Activated CD4-positive, alpha-beta T cell treated with anti-CD3 and anti-CD28 coated beads, Interleukin-2, amount 10 ng/mL, durations not matched to agents 7 days and 5 days (primary cell): ENCODE measurements at places on chromosomes 1 and 21. TPM values are rescaled to one million over a fixed set of nuclear protein-coding genes. Genes with fewer than 3 reads are reported as not detected.

FABP3 gene
- not detected for total RNA-seq

GRCh38 chr1:225471109-225471452, 43.2 kb upstream of the LBR start:
- H3K27ac ChIP-seq, result peak overlapping the region; percentile 47
- peaks cover 59% of the 10 kb centered on the region for H3K4me1 ChIP-seq
- no peak for DNase-seq

DNA sequence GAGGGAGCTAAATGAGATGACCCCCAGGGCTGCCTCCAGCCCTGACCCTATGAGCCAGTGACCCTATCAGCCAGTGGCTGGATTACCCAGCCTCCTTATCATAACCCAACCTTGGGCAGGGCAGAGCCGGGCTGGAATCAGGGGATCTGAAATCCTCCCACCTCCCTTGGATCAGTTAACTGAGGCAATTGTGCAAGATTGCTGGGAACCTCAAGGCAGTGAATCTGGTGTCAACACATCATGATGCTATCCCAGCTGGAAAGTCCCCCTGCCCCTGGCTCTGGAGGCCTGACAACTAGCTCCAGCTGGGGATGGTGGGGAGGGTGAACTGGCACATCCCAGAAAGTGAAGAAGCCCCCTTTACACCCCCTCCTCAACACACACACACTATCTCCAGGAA, 6.4 kb upstream of the TSPAN1 start:
- no peak overlapping the region for H3K27ac ChIP-seq
- no peaks in the 10 kb centered on the region for H3K36me3 ChIP-seq
- H3K4me1 ChIP-seq, result peaks cover 19% of the 10 kb centered on the region
- peaks cover 12% of the 10 kb centered on the region for H3K27me3 ChIP-seq
- DNase-seq, result no peak
- no peak overlapping the region for H3K4me3 ChIP-seq

- no peak overlapping the region for H3K27ac ChIP-seq
- H3K27me3 ChIP-seq, result no peaks in the 10 kb centered on the region
- H3K36me3 ChIP-seq, result peaks cover 78% of the 10 kb centered on the region
- DNase-seq, result no peak
- peaks cover 63% of the 10 kb centered on the region for H3K4me1 ChIP-seq
Measured at GRCh38 chr21:33943293-33943692, 27.7 kb upstream of the ATP5PO start.

GRCh38 chr21:32352526-32352925, 40.3 kb downstream of the URB1 start:
- H3K4me3 ChIP-seq, result no peak overlapping the region
- DNase-seq, result no peak
- no peaks in the 10 kb centered on the region for H3K27me3 ChIP-seq
- H3K27ac ChIP-seq, result no peak overlapping the region
- H3K4me1 ChIP-seq, result peaks cover 5% of the 10 kb centered on the region

DNA sequence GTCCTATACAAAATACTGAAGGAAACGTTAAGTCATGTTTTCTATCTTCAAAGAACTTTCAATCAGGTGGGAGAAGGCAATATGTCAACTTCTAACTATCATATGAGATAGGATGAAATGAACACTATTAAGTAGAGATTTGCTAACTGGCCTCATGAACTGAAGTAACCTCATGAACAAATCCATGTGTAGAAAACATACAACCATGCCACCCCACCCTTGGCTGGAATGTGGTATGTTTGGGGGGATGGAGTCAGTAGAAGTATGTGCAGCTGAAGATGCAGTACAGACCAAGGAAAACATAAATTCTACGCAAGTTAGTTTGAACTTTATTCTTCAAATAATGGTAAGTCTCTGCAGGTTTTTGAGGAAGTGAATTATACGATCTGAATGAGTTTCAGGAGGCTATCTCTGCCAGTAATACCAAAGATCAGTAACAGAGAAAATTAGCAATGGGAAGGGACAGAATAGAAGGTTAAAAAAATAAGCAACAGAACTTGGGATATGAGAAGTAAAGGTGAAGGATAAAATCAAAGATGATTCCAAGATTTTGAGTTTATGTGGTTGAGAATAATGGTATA, 4.5 kb downstream of the TRMT1L start:
- H3K27ac ChIP-seq, result no peak overlapping the region
- H3K4me3 ChIP-seq, result no peak overlapping the region
- DNase-seq, result no peak
- H3K4me1 ChIP-seq, result peaks cover 30% of the 10 kb centered on the region
- no peaks in the 10 kb centered on the region for H3K27me3 ChIP-seq

DNA sequence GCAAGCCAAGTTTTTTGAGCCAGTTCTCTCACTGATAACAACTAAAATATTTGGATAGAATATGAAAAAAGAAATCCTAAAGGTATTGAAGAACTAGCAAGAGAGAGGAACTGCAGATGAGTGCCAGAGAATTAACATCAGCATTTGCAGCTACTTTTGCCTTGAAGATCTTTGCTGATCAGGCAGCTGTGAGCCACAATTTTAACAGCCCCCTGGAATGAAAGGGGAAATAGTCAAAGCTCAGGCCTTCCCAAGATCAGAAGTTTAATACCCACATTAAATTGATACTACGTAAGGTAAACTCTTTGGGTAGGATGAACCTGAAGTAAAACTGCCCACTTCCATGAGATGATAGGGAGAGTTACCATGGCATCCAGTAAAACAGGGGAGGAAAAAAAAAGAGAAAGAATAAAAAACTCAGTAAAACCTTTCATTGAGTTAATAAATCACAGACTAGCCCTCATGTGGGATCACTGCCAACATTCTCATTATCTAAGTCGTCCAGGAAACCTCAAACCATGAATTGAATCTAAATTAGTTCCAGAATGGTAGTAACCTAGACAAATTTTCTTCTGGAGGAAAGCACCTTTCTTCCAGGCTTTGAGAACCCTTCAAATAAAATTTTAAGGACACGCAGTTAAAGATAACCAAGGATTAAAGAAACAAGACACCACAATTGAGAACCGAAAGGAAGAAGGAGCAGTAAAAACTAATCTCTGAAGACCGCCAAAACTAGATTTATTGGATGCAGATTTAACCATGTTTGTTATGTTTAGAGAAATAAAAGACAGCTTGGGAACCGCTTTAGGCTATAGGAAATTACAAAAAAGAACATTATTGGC, 28.3 kb downstream of the SCP2 start:
- DNase-seq, result no peak
- no peak overlapping the region for H3K4me3 ChIP-seq
- no peaks in the 10 kb centered on the region for H3K4me1 ChIP-seq
- peaks cover 10% of the 10 kb centered on the region for H3K36me3 ChIP-seq
- no peaks in the 10 kb centered on the region for H3K27me3 ChIP-seq

DNA sequence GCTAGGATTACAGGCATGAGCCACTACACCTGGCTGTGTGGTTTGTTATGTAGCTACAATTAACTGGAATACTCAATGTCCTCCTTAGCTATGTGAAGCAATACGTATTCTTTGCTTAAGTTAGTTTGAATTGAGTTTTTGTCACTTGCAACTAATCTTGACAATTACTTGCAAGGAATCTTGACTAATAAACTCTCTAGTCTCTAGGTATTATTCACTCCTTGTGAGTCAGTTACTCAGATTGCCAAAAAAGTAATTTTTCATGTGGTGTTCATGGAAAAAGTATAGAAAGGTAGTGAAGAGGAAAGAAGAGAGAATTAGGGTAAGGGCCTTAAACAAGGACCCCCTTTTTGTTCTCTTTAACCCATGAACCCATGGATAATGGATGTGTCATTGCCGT, 7.6 kb upstream of the SNX27 start:
- no peak overlapping the region for H3K4me3 ChIP-seq
- no peaks in the 10 kb centered on the region for H3K4me1 ChIP-seq
- no peaks in the 10 kb centered on the region for H3K36me3 ChIP-seq
- H3K27ac ChIP-seq, result no peak overlapping the region

DNA sequence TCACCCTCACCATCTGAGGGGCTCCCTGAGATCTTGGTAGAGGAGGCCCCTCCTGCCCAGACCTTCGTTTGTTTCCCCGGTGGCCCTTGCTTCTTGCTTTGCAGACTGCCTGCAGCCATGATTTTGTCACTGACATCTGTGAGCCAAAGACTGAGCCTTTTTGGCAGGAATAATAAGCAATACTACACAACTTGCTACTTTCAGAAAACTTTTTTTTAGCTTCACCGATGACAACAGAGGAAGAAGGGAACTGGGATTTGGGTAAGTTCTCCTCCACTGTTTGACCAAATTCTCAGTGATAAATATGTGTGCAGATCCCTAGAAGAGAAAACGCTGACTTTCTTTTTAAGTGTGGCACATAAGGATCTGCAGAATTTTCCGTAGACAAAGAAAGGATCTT, 11.7 kb upstream of the CD101 start:
- H3K27ac ChIP-seq, result no peak overlapping the region
- no peaks in the 10 kb centered on the region for H3K27me3 ChIP-seq
- no peak overlapping the region for H3K4me3 ChIP-seq
- H3K36me3 ChIP-seq, result peaks cover 11% of the 10 kb centered on the region

DNA sequence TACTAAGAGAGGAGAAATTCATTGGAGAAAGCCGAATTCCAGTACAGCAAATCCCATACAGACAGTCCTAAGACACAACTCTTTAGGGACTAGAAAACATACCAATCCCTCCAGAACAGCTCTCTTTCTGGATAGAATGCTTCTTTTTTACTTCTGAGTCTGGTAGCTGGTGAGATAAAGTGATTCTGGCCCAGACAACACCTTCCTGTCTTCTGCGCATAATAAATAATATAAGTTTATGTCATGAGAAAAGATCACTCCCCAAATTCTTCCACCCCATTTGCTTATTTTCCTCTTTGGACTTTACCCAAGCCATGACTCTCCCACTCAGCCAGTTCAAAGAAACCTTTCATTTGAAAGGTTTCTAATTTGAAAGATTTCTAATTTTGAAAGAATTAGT, 98.4 kb downstream of the EDEM3 start:
- no peak overlapping the region for H3K4me3 ChIP-seq
- no peaks in the 10 kb centered on the region for H3K36me3 ChIP-seq
- H3K27me3 ChIP-seq, result peaks cover 6% of the 10 kb centered on the region
- no peak overlapping the region for H3K27ac ChIP-seq

DNA sequence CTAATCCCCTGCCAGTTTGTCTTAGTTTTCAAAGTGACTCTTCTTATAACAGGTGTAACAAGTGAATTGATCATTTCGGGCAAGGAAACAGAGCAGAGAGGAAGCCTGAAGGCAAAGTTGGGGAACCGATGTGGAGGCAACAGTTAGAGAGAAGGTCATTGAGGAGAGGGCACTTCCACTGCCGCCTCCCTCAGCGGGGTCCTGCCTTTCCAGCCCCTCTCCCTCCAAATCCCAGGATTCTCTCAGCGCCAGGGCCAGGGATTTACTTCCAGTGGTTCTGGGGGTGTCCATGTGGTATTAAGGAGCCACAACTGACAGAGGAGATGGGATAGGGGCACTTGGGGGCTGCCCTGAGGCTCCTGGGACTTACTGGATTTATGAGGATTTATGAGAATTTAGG, 39.7 kb upstream of the PDE9A start:
- H3K4me3 ChIP-seq, result no peak overlapping the region
- peaks cover 9% of the 10 kb centered on the region for H3K27me3 ChIP-seq
- H3K4me1 ChIP-seq, result peaks cover 11% of the 10 kb centered on the region
- no peak for DNase-seq

DNA sequence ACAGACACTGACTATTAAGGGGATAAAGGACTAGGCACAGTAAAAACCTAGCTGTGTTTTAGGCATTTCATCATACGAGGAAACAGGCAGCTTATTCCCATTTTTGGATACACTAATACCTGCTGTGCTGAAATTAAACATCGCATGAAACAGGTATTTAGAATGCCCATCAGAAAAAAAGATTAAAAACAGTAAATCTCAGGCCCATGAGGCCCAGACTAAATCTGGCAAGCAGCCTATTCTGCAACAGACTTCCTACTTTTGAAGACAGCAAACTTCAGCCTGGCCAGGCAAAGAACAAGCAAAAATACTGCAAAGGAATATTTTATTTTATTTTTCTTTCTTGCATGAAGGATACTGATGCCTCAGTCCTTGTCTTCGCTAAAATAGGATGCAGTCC, 240.2 kb downstream of the LMO4 start:
- no peaks in the 10 kb centered on the region for H3K4me1 ChIP-seq
- no peak overlapping the region for H3K4me3 ChIP-seq
- H3K27ac ChIP-seq, result no peak overlapping the region
- no peaks in the 10 kb centered on the region for H3K27me3 ChIP-seq

DNA sequence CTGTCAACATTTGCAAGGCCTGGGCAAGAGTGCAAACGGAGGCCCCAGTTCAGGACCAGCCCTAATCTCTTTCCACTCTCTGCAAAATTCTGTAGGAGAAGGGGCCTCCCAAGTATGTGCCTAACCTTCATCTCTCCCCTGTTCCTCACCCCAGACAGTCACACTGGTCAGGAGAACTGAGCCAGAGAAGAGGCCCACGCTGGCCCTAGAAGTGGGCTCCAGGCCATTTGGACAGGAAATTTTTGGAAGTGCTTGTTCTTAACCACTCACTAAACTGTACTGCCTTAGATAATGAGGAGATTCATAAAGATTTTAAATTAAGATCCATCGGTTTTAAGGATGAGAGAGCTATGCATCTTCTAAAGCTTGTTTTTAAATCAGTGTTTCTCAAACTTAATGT, 129.7 kb upstream of the ADGRL2 start:
- H3K27ac ChIP-seq, result no peak overlapping the region
- H3K36me3 ChIP-seq, result no peaks in the 10 kb centered on the region
- no peaks in the 10 kb centered on the region for H3K4me1 ChIP-seq

GRCh38 chr1:175419684-175420517, 227.3 kb upstream of the KIAA0040 start:
- no peaks in the 10 kb centered on the region for H3K4me1 ChIP-seq
- no peak for DNase-seq
- no peak overlapping the region for H3K27ac ChIP-seq
- no peaks in the 10 kb centered on the region for H3K36me3 ChIP-seq
- no peak overlapping the region for H3K4me3 ChIP-seq

- DNase-seq, result no peak
- H3K27ac ChIP-seq, result no peak overlapping the region
- H3K4me3 ChIP-seq, result no peak overlapping the region
- peaks cover 23% of the 10 kb centered on the region for H3K27me3 ChIP-seq
Measured at GRCh38 chr1:15277447-15277838, 30.4 kb downstream of the FHAD1 start.

DNA sequence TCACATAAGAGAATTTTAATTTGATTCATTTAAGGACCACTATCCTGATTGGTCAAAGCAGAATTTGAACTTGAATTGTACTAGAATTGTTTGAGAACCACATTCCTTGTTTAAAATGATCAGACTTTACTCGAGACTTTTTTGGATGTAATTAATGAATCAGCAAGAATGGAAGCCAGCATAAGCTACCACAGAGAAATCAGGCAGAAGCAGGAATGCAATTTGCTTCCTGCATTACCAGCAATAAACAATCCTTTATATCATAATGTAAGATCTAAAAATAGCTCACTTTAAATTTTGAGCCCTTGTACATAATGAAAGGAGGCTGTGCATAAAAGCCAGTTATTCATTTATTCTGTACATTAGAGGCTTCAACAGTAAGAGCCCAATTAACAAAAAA, 119.8 kb upstream of the BACE2 start:
- H3K4me3 ChIP-seq, result no peak overlapping the region
- no peaks in the 10 kb centered on the region for H3K4me1 ChIP-seq
- peaks cover 6% of the 10 kb centered on the region for H3K27me3 ChIP-seq
- no peak overlapping the region for H3K27ac ChIP-seq
- H3K36me3 ChIP-seq, result no peaks in the 10 kb centered on the region
